ENCODE measurements at places on chromosomes 3 and 15.

DNA sequence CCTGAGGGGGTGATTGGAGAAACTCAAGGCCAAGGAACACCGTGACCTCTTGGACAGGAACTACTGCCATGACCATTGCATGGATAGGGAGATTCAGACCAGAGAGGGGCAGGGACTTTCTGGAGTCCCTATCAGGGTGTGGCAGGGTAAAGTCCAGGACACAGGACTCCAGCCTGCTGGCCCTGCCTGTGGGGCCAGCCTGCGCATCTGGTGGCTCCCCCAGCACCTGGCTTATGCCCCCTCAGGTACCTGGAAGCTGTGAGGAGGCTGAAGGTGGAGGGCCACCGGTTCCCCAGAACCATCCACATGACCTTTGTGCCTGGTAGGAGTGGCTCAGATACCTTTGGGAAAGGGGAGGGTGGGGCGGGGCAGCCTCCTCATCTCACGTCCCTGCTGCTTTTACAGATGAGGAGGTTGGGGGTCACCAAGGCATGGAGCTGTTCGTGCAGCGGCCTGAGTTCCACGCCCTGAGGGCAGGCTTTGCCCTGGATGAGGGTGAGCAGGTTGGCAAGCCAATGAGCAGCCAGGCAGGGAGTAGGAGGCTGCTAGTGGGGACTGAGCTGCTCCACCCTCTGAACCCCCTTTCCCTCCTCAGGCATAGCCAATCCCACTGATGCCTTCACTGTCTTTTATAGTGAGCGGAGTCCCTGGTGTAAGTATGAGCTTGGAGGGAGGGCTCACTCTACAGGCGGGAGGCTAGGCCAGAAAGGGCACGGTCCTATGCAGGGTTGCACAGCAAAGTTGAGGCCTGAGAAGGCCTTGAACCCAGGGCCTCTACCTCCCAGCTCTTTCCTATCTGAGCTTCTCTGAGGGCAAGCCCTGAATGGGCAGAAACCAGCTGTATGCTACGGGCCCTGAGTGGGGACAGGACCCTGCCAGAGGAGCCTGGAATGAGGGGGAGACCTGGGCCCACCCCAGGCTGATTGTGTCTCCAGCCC lies 2.9 kb downstream of the ACY1 start:
- no peak for DNase-seq

DNA sequence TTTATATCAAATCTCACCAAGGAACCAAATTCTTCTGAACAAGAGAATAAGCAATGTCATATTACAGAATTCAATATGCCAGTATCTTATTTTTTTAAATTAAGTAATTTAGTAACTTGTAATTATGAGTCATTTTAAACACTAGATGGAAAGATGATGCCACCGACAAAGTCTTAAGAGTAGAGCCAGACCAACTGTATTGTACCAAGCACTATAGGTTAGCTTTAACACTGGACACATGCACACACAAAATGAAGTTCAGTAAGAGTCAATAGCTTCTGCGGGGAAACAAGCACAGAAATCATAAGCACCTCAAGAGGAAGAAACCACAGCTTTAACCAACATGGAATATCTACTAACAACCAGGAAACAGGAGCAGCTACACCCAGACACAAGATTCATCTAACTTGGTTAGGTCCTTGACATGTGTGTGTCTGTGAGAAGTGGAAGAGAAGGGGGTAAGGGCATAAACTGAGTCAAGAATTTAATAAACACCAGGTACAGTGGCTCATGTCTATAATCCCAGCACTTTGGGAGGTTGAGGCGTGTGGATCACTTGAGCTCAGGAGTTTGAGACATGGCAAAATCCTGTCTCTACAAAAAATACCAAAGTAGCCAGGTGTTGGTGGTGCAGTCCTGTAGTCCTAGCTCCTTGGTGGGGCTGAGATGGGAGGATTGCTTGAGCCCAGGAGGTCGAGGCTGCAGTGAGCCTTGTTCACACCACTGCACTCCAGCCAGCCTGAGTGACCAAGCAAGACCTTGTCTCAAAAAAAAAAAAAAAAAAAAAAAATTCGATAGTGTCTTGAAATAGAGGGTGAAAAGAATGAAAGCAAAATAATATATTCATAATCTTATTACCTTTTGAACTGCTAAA lies 28.9 kb downstream of the DENND4A start:
- DNase-seq, result no peak

- no peak for DNase-seq
Measured at GRCh38 chr3:163717377-163717776, 1360.9 kb downstream of the SI start.

DNA sequence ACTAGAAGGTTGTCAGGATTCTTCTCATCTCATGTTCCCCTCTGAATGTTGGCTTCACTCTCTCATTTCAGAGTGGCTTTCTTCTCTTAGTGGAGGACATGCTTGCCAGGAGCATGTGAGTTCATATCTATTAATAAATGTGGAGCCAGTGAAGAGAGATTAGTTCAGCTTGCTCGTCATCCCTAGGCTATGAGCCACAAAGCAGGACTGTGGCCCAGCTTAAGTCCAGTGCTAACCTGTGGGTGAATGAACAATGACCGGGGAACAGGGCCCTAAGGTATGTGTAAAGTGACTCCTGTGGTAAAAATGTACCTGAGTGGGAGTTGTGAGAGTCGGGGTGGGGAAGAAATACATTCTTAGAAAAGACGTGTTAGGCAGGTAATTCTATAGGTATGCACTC lies 96.9 kb upstream of the TBL1XR1 start:
- DNase-seq, result no peak

GRCh38 chr15:54289590-54290136 lies 311.4 kb downstream of the UNC13C start:
- DNase-seq, result no peak

- no peak for DNase-seq
Measured at GRCh38 chr3:148289159-148289558, 408.5 kb upstream of the AGTR1 start.

GRCh38 chr15:69319384-69320375 lies 21.0 kb downstream of the PAQR5 start:
- DNase-seq, result no peak

GRCh38 chr15:54082836-54083492 lies 104.7 kb downstream of the UNC13C start:
- DNase-seq, result no peak

DNA sequence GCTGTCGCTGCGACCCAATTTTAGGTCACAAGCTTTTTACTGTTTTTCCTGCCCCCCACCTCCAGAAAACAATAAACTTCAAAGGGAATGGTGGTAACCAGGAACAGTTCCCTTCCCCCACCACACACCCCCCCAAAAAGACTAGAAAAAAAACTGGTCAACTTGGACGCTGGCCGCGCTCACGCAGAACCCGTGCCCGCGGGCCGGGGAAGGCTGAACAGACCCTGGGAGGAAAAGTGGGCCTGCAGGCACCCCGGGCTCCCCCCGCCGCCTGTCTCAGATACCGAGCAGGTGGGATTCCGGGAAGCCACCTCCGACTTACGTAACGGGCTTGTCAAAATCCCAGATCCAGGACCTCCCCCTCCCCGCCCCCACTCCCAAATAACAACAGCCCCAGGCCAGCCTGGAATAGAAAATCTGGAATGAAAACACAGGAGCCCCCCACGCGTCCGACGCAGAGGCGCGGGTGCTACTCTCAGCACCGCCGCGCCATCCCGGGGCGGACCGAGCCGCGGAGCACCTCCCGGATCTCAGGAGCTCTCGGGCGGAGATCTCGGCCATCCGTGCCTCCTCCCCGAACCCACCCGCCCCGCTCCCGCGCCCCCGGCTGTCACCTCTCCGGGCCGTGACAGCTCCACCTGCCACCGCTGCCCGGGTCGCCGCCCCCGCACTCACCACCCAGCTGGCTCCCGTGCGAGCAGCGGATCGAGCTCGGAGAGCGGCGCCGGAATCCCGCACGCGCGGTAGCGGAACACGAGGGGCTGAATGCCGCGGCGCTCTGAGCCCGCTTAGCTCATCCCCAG lies 557 bp downstream of the DENND4A start:
- DNase-seq, result peak; percentile 27

- no peak for DNase-seq
Measured at GRCh38 chr15:96342406-96343112, 12.1 kb downstream of the NR2F2 start.

GRCh38 chr3:22117751-22118346 lies 366.8 kb upstream of the ZNF385D start:
- no peak for DNase-seq

- DNase-seq, result no peak
Measured at GRCh38 chr3:122642935-122643334, 37.7 kb upstream of the PARP14 start.

GRCh38 chr15:57235873-57236272 lies 140.4 kb upstream of the CGNL1 start:
- peak; percentile 69 for DNase-seq

GRCh38 chr3:30924763-30925162 lies 30.3 kb upstream of the GADL1 start:
- no peak for DNase-seq

GRCh38 chr3:151499168-151499567 lies 38.3 kb upstream of the IGSF10 start:
- no peak for DNase-seq

- DNase-seq, result no peak
Measured at GRCh38 chr3:57158813-57159738, 6.1 kb downstream of the IL17RD start.

GRCh38 chr3:37922721-37923568 lies 61.3 kb downstream of the CTDSPL start:
- DNase-seq, result no peak

GRCh38 chr15:31280831-31281216 lies 45.8 kb upstream of the KLF13 start:
- no peak for DNase-seq

- no peak for DNase-seq
Measured at GRCh38 chr3:59001675-59002074, 48.1 kb downstream of the CFAP20DC start.

DNA sequence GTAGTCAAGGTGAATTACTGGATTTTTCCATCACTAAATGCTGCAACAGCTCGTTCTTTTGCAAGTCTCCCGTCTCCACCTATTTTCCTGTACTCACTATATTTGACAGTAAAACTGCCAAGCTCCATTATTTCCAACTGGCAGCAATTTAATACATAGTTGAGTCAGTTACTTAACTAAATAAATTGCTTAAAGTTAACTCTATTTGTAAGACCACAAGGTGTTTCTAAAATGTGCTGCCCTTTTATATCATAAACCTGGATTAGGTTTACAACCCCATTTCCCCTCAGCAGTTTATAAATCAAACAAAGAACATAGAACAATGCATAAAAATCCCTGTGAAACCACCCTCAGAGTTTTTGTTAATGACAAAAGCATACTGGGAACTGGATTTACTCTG lies 211.4 kb upstream of the DPH6 start:
- DNase-seq, result no peak

DNA sequence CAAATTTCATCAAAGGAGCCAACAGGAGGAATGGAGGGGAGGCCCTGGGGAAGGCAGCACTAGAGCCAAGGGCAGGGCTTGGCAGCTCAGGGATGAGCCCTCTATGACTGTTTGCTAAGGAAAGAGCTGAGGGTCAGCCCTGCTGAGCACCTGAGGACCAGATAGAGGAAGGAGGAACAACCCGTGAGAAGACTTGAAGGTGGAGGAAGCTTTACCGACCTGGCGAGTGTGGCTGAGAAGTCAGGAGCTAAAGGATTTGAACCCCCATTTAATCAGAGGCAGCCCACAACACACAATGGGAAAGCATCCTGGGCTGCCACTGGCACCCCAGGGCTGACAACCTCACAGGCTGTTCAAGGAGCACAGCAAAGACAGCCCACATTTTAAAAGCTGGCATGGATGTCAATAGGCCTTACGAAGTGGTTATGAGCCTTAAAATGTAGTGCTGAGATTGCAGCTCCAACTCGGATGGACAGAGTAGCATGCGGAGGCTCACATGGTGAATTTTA lies 20.7 kb upstream of the LRRC2 start:
- DNase-seq, result no peak

DNA sequence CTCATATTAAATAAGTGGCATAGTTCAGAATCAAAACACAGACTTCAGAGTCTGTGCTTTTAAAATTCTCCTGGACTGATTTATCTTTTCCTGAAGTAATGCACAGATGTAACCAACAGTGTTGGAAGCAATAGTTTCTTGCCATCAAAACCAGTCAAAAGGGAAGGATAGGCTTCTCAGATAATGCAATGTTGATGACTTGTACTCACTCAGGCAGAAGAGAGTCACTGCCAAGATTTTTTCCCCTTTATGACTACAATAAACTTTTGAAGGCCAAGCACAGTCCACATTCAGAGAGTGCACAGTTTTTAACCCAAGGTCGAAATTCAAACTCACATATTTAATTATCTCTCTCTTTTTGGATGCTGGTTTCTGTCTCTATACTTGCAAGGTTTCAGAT lies 305.0 kb upstream of the SGO1 start:
- no peak for DNase-seq

DNA sequence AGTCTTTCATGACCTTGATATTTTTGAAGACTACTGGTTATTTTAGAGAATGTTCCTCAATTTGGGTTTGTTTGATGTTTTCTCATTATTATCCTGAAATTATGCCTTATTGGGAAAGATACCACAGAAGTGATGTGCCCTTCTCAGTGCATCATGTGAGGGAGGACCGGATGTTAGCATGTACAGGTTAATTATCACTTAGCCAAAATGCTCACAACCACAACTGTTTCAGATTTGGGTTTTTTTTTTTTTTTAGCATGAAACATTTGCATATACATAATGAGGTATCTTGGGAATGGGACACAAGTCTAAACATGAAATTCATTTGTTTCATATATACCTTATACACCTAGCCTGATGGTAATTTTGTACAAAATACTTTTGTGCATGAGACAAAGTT lies 59.8 kb downstream of the PIK3R4 start:
- DNase-seq, result no peak

DNA sequence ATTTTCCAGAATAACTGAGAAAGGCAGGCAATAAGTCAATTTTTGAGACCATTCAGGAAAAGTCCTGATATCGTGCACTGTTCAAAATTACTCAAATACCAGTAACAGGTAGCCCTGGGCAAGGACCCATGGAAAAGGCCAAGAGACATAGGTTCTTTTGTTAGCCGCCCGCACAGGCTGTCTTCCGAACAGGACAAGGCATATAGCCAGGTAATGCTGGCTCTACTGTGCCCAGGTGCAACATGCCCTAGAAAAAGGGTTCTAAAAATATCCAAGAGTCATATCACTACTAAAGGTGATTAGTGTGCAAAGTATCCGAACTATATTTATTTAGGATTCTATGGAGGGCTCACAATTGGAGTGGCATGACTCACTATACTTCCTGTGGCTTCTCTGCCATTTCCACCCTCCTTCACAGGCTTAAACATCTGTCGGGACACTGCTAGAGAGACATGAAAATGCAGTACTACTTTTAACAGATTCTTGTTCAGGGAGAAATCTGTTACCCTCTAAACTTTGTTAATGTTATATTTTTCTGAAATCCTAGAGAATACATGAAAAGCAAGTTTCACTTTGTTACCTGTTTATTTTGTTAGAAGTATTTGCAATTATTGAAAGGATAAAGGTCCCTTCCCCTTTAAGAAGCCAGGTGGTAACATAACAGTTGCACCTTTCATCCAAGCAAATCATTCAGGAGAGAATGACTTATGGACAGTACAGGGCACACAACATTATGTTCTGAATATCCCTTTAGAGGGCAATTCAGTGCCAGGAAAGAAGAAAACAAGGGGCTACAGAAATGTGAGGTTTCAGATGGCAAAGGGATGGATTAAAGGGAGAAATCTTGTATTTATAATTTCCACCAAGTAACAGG lies 293.3 kb upstream of the THBS1 start:
- no peak for DNase-seq
